Smooth muscle cell of trachea (primary cell): ENCODE measurements at places on chromosomes 6 and 20. TPM values are rescaled to one million over a fixed set of nuclear protein-coding genes. Genes with fewer than 3 reads are reported as not detected.

Gene SNAI1
- total RNA-seq, result 0.29 and 0.83 TPM in 2 replicates

Gene CHRNA4
- not detected in 2 replicates for total RNA-seq

Gene GLP1R
- total RNA-seq, result not detected in 2 replicates

Gene CAGE1
- total RNA-seq, result 0.17 TPM in 1 of 2 replicates, not detected in the other

Gene GCLC
- 20.7 and 24.1 TPM in 2 replicates for total RNA-seq

Gene CDKN1A
- total RNA-seq, result 351 and 1,000 TPM in 2 replicates

Gene TSPO2
- not detected in 2 replicates for total RNA-seq

Gene SLC26A8
- under 0.01 and 0.87 TPM in 2 replicates for total RNA-seq

Gene MUCL3
- total RNA-seq, result not detected in 2 replicates

Gene SEL1L2
- total RNA-seq, result not detected in 2 replicates

Gene MAP7
- total RNA-seq, result 0.58 and 2.0 TPM in 2 replicates

Gene TMEM217
- 1.5 and 1.8 TPM in 2 replicates for total RNA-seq
